Fibroblast of villous mesenchyme (primary cell): ENCODE measurements at places on chromosomes 1 and 21.

GRCh38 chr1:15997637-15998280 lies 6.3 kb upstream of the SRARP start:
- no peak for DNase-seq

- no peak for DNase-seq
Observed at GRCh38 chr21:26195708-26196107, 25.1 kb upstream of the APP start.

GRCh38 chr1:224253721-224254120 lies 70.7 kb downstream of the DEGS1 start:
- no peak for DNase-seq

DNA sequence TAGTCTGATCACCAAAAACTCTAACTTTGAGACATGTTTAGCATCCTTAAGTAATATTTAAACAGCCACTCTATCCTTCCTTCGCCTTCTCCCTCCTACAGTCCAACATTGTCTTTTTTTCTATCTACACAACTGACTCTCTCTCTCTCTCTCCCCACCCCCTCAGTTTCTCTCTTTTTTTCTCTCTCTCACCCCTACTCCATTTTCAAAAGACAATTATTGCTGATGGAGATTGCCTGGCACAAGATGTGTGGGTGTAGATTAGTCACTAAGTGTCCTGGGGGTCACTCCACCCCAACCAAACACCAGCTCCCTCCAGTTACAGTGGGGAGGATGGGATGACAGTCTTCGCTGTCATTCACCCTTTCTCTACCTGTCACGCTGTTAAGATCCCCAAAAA lies 94.5 kb upstream of the NFIA start:
- DNase-seq, result no peak

- no peak for DNase-seq
Observed at GRCh38 chr21:25298512-25299491, 308.5 kb downstream of the MRPL39 start.

GRCh38 chr1:225684741-225685140 lies 31.8 kb upstream of the ENAH start:
- DNase-seq, result no peak

GRCh38 chr1:178844436-178844835 lies 26.4 kb downstream of the ANGPTL1 start:
- no peak for DNase-seq

- peak; percentile 61 for DNase-seq
Observed at GRCh38 chr1:171645553-171646248, 6.8 kb downstream of the MYOC start.

DNA sequence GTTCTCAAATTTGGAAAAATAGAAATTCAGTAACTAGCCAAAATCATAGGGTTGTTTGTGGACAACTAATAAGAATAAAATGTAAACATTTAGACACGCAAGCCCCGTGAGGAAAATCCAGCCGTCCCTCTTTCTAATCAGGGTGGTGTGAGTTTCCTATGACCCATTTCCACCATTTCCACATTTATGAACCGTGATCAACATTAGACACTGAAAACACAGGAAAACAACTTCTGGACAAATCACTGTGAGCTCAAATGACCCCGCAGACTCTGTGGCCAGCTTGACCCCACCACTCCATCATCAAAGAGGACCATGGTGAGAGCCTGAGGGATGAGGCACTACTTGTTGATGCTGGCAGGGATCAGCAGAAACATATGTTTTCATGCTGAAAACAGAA lies 101.0 kb downstream of the SIM2 start:
- DNase-seq, result peak; percentile 74

DNA sequence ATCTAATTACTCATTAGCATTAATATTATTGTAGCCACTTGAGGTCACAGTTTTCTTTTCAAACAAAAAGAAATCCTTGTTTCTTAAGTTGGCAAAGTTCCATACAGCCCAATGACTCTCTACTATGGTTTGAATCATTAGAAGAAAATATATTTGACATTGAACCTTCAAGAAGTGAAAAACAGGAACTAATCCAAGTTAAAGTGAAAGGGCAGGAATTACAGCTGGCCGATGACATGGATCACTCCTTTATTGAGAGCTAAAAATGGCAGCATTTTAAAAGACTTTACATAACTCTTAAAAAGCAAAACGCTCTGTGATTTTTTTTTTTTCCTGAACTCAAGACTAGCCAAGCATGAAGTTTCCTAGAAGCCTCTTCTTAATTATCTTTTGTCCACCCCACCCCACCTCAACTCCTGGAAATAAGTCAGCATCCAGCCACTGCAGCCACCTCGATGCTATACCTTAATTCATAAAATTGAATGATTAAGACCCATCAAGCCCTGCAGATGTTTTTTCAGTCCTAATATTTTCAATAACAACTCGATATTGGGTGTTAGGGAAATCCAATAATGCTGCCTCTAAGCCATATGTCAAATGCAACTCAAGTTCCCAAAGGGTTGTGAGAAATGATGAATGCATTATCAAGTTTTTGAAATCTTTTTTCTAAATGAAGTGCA lies 323.1 kb downstream of the HHIPL2 start:
- no peak for DNase-seq

DNA sequence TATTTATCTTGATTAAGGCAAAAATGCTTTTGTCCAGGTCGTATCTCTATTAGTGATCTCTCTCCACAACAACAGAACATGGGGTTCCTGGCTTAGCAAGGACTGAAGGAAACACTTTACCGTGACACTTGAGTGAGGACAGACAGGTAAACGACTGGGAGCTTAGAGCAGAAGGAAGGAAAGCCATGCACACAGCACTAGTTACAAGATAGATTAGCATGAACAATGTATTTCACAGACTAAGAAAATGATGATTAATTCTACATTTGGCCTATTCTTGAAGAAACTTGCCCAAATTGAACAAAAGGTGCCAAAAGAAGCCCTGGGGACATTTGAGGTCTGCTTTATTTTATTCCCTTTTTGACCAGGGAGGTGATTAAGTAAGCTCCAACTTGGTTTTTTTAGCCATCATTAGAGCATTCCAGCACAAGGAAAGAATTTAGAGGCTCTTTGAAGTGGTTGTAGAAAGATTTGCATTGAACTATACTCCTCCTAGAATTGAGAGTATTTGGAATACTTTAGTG lies 248.5 kb downstream of the USP25 start:
- no peak for DNase-seq

DNA sequence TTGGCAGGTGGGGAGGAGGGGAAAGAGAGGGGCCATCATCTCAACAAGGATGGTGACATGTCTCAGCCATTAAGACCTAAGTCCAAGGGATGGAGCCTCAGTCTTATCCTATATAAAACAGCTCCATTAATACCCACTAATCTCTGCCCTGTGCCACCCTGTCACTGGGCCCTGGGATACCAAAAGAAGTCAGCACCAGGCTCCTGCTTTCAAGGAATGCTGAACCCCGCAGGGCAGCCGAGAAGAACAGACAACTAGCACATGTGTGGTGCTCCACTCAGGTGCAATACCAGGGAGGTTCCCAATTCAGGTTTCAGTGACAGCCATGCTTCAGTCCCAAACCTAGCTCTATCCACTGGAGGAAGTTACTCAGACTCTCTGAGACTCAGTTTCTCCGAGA lies 128.4 kb downstream of the GRIK3 start:
- DNase-seq, result no peak

GRCh38 chr21:36097427-36098181 lies 27.8 kb downstream of the CBR1 start:
- peak; percentile 13 for DNase-seq

GRCh38 chr1:230003409-230003808 lies 63.6 kb upstream of the GALNT2 start:
- no peak for DNase-seq

GRCh38 chr1:8374812-8375211 lies 56.9 kb downstream of the SLC45A1 start:
- DNase-seq, result no peak

GRCh38 chr1:101769520-101769919 lies 227.2 kb downstream of the OLFM3 start:
- no peak for DNase-seq

DNA sequence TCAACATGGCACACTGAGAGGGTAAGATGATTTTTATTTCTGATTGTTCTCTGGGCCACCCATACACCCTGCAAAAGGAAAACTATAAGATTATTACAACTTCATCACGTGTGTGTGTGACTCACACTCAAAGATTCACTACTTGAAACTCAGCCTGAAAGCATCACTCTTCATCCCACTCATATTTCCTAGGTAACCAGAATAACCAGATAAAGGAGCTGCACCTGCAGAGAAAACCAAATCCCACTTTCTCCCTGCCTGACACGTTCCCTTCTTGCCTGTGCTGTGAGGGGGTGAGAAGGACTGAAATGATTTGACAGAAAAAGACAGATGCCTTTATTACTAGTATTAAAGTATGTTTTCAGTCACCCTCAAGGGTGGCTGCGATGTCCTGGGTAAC lies 131.6 kb downstream of the TGFBR3 start:
- peak; percentile 57 for DNase-seq

DNA sequence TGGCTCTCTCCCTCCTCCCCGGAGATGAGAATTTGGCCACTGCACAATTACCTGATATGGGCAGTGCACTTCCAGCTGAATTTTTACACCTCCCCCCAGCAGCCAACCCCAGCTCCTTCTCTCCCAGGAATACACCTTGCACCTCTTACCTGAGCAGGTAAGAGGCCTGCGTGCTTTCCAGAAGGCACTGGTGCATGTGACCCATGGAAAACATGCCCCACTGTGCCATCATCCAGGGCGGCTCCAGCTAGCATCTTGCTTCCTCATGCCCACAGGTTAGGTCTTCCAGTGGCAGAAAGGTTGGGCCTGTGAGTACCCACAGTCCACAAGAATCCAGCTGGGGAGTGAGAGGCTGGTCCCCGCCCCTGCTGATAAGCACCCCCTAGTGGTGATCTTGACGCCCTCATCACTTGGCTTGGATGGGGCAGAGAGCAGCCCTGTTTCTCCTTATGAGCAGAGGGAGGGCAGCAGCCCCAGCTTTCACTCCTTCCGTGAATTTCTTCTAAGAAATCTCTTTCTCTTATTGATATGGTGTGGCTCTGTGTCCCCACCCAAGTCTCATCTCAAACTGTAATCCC lies 57.8 kb downstream of the EDARADD start:
- DNase-seq, result peak; percentile 11

- no peak for DNase-seq
Observed at GRCh38 chr21:36544545-36544944, 64.6 kb upstream of the CLDN14 start.

GRCh38 chr1:28147264-28148094 lies 29.0 kb downstream of the PTAFR start:
- DNase-seq, result no peak

DNA sequence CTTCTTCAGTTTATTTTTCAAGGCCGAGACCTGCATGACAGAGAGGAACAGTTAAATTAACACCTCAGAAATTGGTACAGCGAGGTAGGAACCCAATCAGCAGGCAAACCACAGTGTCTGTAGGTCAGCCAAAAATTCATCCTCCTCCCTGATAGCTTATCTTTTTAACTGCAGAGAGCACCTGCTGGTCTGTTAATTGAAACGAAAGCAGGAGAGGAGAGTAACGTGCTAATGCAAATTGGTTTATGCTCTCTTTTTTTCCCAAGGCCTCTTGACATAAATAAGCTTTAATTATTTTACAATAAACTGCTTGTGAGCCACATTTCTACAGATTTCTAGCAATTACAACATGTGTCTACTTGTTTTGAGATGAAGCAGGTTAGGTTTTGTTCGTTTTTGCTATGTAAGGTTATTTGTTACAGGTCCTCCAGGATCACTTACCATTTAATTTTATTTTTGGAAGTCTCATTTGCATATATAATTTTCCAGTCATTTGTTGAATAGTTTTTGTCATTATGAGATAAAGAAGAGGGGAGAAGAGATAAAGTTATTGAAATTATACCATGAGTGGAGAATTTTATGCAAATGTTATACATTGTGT lies 179.9 kb downstream of the DENND1B start:
- no peak for DNase-seq

GRCh38 chr1:200740571-200741208 lies 2.0 kb downstream of the CAMSAP2 start:
- DNase-seq, result peak; percentile 39

DNA sequence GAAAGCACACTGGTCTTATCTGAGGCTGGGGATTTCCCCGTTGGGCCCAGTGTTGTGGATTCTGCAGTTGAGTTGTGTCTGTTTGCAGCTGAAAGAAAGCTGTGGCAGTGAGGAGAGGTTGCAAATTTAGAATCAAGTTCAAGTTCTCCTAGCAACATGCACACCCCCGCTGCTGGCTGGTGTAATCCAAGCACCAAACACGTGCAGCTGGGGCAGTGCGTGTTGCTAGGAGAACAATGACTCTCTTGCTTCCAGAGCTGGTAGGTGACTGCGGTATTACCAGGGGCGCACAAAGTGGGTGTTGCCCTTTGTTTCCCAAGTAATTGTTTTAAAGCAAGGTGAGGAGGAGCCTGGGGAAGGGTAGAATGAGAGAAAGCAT lies 91.5 kb downstream of the IER5 start:
- DNase-seq, result peak; percentile 64

- no peak for DNase-seq
Observed at GRCh38 chr1:38558500-38559445, 300.8 kb downstream of the RRAGC start.
